Fibroblast of skin of scalp (primary cell): ENCODE measurements at places on chromosomes 4 and X.

- DNase-seq: no peak
Observed at GRCh38 chrX:21153033-21153432, 221.2 kb upstream of the CNKSR2 start.

GRCh38 chr4:41594432-41594831, 56.5 kb downstream of the LIMCH1 start:
- no peak for DNase-seq

DNA sequence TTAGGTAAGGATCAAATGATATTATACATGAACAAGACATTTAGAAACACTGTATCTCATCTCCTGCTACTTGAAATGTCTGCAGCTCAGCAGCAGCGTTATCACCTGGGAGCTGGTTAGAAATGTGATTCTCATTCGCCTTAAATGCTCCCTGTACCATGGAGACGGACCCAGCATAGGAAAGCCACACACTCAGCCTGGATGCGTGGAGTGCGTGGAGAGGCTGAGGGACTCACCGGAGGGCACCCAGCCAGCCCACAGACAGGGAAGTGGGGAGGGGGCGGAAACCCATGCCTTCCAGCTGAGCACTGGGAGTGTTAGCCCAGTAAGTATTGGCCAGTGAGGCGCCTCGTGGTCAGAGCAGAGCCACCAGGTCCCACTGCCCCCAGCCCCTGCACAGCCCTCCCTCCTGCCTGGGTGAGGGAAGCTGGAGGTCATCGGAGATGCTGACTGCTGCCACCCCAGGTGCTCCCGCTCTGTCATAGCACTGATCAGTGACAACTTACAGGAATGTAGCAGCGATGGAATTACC, 15.2 kb downstream of the SUPT20HL1 start:
- no peak for DNase-seq

GRCh38 chr4:53935780-53936179, 128.6 kb downstream of the CHIC2 start:
- peak; percentile 74 for DNase-seq

- no peak for DNase-seq
Observed at GRCh38 chr4:146087856-146088255, 87.7 kb upstream of the LSM6 start.

DNA sequence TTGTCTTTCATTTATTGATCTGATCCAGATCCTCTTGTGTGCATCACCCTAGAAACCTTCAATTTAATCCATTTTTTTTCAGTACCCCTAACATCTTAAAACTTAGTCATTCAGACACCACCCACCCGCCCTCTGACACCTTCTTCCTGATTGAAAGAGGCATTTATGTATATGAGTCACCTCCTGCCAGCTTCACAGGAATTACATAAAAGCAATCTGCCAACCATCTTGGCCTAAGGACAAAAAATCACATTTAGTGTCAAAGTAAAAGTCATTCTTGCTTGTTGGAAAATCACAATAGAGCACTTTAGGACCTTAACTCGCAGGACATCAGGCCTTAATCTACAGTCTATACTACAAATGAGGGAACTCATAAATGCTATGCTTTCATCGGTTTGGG, 52.1 kb downstream of the NDST3 start:
- peak; percentile 45 for DNase-seq

DNA sequence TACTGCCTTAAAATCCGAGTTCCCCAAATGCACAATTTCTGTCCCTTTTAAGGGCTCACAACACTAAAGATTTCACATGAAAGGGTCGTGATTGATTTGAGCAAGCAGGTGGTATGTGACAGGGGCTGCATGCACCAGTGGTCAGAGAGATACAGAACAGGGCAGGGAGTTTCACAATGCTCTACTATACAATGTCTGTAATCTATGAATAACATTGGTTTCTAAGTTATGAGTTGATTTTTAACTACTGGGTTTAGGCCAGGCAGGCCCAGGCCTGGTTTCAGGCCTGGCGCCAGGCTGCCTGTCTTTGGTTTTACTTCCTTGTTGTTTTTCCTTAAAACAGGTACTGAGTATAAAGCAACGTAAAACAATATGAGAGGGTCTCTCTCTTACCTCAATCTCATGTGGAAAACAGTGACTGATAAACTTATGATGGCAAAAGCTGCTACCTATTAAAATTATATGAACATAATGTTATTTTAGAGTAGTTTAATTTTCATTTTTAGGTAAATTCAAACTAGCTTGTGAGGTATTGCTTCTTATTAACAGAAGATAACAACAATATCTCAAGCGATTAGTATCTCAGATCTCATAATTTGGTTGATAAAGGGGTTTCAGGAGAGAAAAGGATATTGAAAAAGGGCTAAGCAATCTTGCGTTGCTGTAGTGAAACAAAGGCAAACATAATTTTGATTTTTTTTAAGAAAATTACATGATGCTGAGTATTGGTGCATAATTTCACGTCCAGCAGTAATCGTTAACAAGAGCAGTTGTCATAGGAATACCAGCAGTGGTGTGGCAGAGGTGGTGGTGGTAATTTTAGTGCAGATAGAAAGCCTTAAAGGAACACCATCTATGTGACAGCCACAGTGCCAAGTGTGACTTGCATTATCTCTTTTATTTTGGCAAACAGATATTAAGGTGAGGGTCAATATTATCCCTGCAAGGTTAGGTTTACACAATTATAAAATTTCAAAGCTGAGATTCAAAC, 944.4 kb upstream of the GRID2 start:
- DNase-seq: no peak

- DNase-seq: no peak
Observed at GRCh38 chr4:18512718-18513117, 491.2 kb upstream of the LCORL start.

GRCh38 chrX:17052210-17052609, 105.8 kb downstream of the REPS2 start:
- peak; percentile 40 for DNase-seq

- DNase-seq: no peak
Observed at GRCh38 chr4:184273166-184274147, 55.8 kb upstream of the ENPP6 start.

- DNase-seq: no peak
Observed at GRCh38 chr4:6710996-6711395, 1.3 kb upstream of the MRFAP1L1 start.

GRCh38 chr4:37968747-37969146, 8.5 kb downstream of the PTTG2 start:
- DNase-seq: peak; percentile 15

DNA sequence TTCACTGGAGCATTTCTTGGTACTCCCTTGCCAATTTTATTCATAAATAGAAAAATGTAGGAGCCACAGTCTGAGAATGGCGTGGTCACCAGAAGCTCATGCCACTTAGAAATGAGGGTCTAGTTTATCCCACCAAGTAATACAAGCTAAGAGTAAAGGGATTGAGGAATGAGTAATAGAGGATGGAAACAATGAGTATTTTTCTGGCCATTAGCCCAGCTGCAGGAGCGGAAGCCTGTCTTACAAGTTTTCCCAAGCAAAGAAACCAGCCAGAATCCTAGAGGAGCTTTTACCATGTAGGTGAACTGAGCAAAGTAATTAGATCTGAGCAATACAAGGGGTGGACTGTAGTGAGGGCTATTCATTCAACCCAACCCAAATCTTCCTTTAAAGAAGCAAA, 160.7 kb upstream of the NPY2R start:
- peak; percentile 1 for DNase-seq

DNA sequence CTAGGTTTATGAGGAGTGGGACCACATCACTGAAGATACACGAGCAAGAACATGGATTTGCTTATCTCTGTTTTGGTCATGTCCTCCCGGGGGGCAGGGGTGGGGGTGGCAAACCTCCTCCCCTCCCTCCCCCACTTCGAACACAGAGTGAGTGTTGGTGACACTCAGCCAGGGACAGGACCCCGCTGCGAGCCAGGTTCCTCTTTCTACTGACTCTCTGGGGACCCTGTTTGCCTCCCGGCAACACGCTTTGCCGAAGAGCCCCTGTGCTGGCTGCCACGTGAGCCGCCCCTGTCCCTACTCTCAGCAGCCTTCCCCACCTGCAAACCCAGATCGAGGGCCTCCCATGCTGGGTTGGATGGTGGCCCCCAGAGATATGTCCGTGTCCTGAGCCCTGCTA, 34.7 kb downstream of the P2RY8 start:
- DNase-seq: no peak

DNA sequence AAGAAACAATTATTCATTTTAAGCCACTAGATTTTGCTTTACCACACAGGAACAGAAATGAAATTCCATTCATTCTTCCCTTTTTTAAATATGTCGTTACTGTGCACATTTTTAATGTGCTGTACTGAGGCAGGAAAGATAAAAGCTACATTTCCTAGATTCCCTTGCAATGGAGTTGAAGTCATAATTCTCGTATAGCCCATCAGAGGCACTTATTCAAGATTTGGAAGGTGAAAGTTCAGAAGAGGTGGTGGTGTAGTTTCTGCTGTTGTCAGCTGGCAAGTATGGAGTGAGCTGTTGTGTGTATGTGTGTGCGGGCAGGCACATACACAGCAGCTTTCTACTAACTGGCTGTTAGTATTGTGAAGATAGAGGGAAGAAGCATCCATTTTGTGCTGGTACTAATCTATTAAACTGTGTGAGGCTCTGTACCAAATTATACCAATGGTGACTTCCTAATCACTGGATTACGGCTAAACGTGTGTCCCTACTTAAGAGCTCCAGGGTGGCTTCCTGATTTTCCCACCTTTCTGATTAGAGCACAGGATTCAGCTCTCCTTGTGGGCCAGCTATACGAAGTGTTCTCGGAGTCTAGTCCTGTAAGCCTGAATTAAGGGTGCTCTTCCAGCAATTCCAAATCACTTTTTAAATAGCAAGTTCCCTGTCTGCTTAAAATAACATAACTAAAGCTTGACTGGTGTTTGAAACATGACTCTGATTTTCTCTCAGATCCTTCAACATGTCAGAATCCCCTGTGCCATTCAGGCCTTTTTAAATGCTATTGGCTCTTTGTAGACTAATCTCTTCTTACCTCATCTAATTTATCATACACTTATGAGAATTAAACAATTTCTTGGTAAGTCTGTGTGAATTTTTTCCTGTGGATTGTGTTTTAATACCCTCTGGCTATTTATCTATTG, 43.8 kb downstream of the PDS5A start:
- peak; percentile 57 for DNase-seq

DNA sequence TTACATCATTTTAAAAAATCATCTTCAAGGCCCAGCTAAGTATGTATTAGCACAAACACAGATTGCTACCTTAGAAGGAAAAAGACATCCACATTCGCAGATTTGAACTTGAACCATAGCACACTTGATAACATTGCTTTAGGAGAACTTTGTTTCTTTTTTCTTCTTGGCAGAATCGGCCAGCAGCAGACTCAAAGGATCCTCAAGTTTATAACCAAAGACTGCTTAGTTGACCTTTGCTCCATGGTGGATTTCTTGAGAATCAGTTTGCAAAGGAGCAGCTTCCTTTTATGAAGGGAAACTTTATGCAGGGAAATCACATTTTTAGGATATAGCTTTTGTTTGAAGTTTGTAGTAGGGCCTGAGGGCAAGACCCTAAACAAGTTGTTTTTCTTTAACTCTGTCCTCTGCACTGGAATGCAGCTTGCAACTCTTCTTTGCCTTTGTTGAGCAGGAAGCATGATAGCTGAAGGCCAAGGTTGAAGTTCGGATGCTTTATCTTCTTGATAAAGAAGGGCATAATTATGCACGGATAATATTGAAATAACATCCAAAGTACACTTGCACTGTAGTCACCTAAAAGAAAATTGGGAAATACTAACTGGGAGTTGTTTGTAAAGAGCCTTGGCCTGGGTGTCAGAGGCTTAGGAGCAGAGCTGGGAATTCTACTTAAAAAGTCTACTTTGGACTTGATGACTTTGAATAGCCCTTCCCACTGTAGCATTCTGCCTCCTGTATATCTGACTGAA, 78.4 kb downstream of the CDS1 start:
- DNase-seq: no peak

DNA sequence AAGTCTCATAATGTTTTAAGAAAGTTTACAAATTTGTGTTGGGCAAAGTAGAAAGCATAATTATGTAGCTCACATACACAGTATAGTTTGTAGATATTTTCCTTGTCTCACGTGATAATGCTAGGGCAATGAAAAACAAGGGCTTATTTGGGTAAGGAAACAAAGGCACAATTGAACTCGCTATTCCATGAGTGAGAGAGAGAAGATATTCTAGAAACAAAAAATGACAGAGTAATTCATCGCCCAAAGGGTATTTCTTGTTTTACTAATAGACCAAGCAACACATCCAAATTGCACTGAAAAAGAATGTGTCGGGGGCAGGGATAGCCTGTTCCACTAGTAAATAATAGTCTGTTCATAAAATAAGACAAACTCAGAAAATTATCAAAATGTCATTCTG, 3.6 kb upstream of the ASB11 start:
- DNase-seq: no peak

DNA sequence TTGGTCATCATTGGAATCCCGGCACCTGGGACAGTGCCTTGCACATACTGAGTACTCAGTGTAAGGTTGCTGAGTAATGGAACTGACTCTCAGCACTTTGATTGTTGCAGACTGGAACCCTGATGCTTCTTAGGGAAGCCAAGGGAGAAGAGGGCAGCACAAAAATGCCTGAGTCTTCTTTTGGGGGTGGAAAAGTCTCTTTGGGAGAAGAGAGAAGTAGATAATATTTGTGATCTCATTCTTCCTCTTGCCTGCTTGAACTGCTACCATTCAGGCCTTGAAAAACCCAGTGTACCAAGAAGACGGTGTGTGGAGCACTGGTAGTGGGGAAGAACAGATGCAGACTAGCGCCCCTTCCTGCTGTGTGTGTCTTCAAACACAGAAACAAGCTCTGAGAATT, 12.3 kb downstream of the SFRP2 start:
- no peak for DNase-seq

- peak; percentile 49 for DNase-seq
Observed at GRCh38 chrX:107766470-107767150, 9.0 kb downstream of the TSC22D3 start.

GRCh38 chr4:151674804-151675391, 85.9 kb downstream of the GATB start:
- no peak for DNase-seq

GRCh38 chr4:124163401-124163800, 549.1 kb downstream of the ANKRD50 start:
- DNase-seq: no peak

GRCh38 chrX:65985922-65986588, 53.8 kb downstream of the VSIG4 start:
- DNase-seq: peak; percentile 53

DNA sequence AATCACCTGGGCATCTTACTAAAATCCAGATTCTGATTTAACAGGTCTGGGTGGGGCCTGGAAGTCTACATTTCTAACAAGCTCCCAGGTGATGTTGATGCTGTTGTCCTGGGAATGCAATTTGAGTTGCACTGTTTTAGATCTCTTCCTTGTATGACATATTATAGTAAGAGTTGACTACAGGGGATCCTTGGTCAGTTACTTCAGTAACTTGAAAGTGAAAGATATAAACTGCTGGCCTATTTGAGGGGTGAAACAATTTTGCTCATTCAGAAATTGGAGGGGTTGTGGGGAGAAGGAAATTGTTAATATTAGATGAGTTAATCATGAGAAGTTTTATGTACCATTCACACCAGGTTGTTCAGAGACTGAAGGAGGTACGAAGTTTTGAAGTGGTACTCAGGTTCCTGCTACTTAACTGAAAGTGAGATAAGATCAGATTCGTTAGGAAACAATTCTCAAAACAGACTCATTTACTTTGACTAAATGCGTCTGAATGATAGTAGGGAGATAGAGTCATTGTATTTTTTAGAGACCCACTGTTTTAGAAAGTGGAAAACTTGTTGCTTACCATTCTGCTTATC, 12.5 kb downstream of the SH2D1A start:
- DNase-seq: no peak
